Stimulated activated CD8-positive, alpha-beta memory T cell treated with anti-CD3 and anti-CD28 coated beads, Interleukin-12 subunit alpha, Interleukin-12 subunit beta, amount 100 ng/mL, for 4 hours (primary cell): ENCODE measurements at places on chromosomes 5 and 9.

GRCh38 chr5:139789116-139789844 lies 6.3 kb upstream of the PSD2 start:
- DNase-seq = no peak

DNA sequence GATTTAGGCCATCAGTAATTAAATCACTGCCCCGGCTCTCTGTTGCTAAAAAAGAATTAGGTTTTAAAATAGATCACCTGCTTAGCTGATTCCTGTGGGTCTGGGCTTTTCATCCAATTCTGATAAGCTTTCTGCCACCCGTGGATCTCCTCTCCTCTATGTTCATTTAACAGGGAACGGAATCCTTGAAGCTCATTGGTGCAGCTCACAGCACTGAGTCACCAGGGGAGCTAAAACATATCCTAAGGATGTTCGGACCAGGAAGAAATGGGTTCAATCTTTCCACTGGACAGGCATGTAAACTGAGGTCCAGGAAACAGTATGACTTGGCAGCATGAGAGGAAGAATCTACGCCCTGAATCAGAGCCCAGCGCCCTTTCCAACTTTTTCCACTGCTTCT lies 267.1 kb upstream of the GRIA1 start:
- DNase-seq = no peak

GRCh38 chr9:137044037-137044436 lies 1.9 kb downstream of the NPDC1 start:
- no peak for DNase-seq

DNA sequence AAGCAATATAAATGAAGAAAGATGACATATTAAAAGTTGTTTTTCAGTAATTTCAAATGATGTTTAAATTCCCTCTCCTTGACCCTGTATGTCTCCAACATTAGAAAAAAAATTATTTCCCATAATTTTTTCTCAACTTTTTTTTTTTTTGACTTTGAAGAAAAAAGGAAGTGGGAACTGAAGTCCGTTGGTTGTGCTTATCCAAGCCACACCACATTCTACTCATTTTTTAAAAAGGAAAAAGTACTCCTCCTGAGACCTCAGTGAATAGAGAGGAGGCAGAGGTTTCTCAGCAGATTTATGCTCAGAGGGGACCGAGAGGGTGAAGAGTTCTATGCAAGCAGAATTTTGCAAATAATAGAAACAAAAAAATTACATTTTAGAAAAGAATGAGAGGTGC lies 123.3 kb downstream of the PCSK5 start:
- no peak for DNase-seq

DNA sequence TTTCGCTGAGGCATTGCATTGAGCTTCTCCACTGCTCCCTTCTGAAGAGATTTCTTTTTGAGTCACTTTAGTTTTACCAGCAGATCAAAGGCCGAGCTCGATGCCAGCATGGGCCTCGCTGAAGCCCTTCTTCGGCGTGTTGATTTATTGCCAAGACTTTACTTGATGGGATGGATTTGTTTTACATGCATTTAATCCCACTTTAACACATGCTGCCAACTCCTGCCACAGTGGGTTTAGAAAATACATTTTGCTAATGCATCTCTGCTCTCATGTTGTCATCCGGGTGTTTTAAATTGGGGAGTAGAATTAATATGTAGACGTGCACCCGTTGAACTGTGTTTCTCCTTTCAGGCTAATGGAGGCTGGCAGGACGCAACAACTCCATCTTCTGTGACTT lies 218.3 kb downstream of the PBX3 start:
- no peak for DNase-seq

- DNase-seq = no peak
Observed at GRCh38 chr9:127446713-127447415, 4.3 kb downstream of the RPL12 start.

DNA sequence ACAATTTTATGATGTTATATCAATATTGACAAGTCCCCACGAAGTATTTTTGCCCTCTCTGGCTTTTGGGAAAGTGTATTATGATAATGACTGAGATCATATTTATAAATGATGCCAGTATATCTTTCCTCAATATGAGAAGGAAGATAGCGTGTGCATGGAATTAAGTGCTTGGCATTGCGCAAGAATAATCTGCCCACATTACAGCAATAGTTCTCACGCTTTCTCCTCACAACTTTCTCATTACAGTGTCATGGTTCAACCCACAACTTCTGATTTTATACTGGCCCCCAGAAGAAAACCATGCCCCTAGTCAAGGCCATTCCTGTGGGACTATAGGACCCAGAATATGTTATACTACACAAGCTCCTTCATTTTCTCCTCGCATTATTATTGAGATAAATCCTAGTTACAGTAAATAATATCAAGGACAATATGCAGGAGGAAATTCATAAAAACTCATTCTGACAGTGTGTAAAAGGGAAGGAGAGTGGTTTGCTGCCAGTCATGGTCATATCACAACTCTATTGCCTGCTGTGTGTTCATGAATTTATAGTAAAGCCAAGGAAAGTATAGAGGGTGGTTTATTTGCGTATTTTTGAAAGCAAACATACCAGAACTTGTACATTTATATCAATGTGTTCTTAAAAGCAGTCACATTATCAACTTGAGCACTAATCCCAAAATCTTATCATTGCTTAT lies 114.1 kb downstream of the PIK3R1 start:
- DNase-seq = no peak

DNA sequence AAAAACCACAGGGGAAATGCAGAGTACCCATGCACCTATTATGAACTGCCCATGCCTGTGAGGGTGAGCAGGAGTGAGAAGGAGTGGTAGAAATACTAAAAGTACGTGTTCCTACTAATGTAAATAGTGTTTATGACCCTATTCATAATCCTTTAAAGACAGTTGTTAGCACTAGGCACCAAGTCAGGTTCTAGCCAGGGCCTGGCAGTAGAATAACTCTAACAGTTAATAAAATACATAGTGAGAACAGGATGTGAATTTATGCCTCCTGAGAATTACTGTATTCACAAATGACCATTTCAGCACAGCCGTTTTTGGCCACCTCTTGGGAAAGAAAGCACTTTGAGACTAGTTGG lies 103.2 kb upstream of the TARS1 start:
- no peak for DNase-seq

- DNase-seq = no peak
Observed at GRCh38 chr9:113979343-113980127, 98.6 kb downstream of the AMBP start.

GRCh38 chr9:20319241-20319640 lies 303.1 kb downstream of the MLLT3 start:
- DNase-seq = no peak

DNA sequence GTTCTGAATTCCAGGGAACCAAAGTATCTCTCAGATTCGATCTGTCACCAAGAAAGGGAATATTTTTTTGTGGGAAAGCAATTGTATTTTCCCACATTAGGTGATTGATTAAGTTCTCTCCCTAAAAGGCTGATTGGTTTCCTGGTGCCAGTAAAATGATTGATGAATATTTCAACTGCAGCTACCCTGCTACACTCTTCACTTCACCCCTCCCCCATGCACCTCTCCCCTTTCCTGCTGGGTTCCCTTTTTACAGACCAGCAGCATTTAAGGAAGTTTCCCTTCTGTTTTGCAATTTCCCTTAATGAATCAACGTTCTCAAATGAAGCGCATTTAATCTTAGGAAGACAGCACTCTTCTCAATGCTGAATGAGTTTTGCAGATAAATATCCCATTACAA lies 13.1 kb downstream of the NR6A1 start:
- DNase-seq = no peak
